ENCODE measurements at places on chromosomes 4 and X. TPM values are rescaled to one million over a fixed set of nuclear protein-coding genes. Genes with fewer than 3 reads are reported as not detected.

Gene LDB2
- total RNA-seq, result not detected

Gene HPF1
- total RNA-seq, result 21.4 TPM

GRCh38 chr4:154018659-154019058 lies 229.8 kb upstream of the SFRP2 start:
- DNase-seq, result no peak
- no peak overlapping the region for H3K4me3 ChIP-seq
- no peak overlapping the region for H3K27ac ChIP-seq
- H3K27me3 ChIP-seq, result no peaks in the 10 kb centered on the region

DNA sequence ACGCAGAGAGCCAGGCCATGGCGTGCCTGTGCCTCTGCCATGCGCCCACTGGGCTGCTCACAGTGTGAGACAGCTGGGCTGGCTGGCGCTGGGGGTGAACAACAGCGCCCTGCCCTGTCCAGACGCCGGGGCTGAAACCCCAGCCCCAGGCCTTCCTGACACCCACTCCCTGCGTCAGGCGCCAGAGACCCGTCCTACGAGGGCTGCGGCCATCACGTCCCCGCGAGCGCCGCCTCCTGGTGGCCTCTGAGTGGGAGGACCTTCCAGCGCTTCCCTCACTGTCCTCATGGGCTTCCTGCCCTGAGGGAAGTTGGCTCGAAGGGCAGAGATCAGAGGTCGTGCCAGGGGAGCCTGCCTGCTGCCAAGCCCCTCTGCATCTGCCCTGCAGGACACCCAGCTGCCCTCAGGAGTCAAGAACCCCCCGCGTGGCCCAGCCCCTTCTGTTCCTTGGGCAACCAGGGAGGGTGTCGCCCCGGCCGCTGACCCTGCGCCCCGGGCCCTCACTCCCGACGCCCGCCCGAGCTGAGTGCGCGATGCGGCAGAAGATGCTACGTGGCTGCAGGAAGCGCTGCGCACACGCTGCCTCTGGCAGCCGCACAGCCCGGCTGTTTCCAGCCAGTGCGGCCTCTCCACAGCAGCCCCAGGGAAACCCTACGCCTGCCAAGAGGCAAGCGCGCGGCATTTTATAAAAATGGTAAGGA lies 16.2 kb downstream of the NELFA start:
- no peaks in the 10 kb centered on the region for H3K4me1 ChIP-seq
- H3K27me3 ChIP-seq, result no peaks in the 10 kb centered on the region
- H3K27ac ChIP-seq, result no peak overlapping the region
- H3K36me3 ChIP-seq, result no peaks in the 10 kb centered on the region
- DNase-seq, result no peak

Measured in Panc1 (cell line).